ENCODE measurements at places on chromosomes 2 and 18. TPM values are rescaled to one million over a fixed set of nuclear protein-coding genes. Genes with fewer than 3 reads are reported as not detected.

The CACNB4 gene
- 1.7 TPM for total RNA-seq

The CFAP65 gene
- total RNA-seq, result not detected

The TIGD1 gene
- 2.2 TPM for total RNA-seq

The G6PC2 gene
- 0.35 TPM for total RNA-seq

The TMEM178A gene
- 1.5 TPM for total RNA-seq

The APOB gene
- total RNA-seq, result 8.5 TPM

The SRD5A2 gene
- total RNA-seq, result 0.06 TPM

The ABCG8 gene
- total RNA-seq, result not detected

The MATN3 gene
- 1.2 TPM for total RNA-seq

The MTX2 gene
- total RNA-seq, result 18.8 TPM

The FLACC1 gene
- total RNA-seq, result 2.8 TPM

The SERPINB12 gene
- total RNA-seq, result not detected

The SCN7A gene
- 0.42 TPM for total RNA-seq

The MC5R gene
- not detected for total RNA-seq

The RAX gene
- total RNA-seq, result not detected

The PXDN gene
- 228 TPM for total RNA-seq

The FKBP1B gene
- 5.0 TPM for total RNA-seq

The ABCG5 gene
- total RNA-seq, result not detected

The NLRC4 gene
- total RNA-seq, result 7.9 TPM

The ESPNL gene
- total RNA-seq, result 0.48 TPM

The PAX3 gene
- not detected for total RNA-seq

The UPP2 gene
- not detected for total RNA-seq
